ENCODE measurements at places on chromosomes 4 and X. TPM values are rescaled to one million over a fixed set of nuclear protein-coding genes. Genes with fewer than 3 reads are reported as not detected.

The CORIN gene
- total RNA-seq = 0.33 TPM

The C4orf33 gene
- total RNA-seq = 6.7 TPM

The MAP9 gene
- 16.5 TPM for total RNA-seq

The PPP1R2C gene
- not detected for total RNA-seq

The SHROOM4 gene
- 3.5 TPM for total RNA-seq

The CXCL5 gene
- 8.1 TPM for total RNA-seq

The VCX3A gene
- total RNA-seq = 0.25 TPM

The SRPX2 gene
- total RNA-seq = 0.34 TPM

The AFM gene
- total RNA-seq = not detected

Measured in WTC11 (cell line).